Kidney glomerular epithelial cell (primary cell): ENCODE measurements at places on chromosomes 5 and 9.

- no peak for DNase-seq
Observed at GRCh38 chr5:25448646-25449045, 803.9 kb upstream of the CDH10 start.

- no peak for DNase-seq
Observed at GRCh38 chr5:76754668-76755078, 38.7 kb downstream of the F2R start.

DNA sequence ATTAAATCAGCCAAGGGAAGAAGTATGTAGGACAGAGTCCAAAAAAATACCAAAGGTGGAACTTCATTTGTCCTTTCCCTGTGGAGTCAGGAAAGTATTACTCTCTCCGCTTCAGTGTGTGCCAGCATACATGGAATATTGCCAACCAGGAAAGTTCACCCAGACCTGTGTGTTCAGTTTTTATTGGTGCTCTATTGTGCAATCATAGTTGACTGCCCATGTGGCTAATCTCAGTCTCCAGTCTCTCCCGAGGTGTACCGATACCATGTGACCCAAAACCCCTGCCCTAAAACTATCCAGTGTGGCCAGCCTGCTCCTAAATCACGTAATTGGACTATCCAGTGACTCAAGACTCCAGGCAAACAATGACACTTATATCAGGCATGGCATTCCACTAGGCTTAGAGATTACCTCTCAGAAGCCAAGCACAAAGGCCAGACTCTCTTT, 38.8 kb downstream of the NFX1 start:
- DNase-seq = peak; percentile 99

DNA sequence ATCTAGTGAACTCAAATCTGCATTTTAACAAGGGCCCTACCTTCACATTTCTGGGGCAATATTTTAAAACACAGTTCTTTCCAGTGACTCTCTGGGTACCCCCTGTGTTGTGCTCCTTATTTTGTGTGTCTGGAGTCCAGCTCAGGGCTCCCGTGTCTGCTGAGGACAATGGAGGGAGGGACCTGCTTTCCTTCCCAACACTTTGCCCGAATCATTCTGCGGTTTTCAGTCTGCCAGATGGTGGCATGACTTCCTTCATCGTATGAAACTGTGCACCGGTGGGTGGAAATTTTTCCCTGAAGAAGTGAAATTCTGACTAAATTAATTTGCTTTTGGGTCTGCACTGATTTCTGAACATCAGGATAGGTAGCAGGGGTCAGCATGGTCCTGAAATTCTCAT, 153.6 kb upstream of the CD180 start:
- DNase-seq = no peak

GRCh38 chr5:13212886-13213285, 731.6 kb downstream of the DNAH5 start:
- DNase-seq = no peak

- no peak for DNase-seq
Observed at GRCh38 chr9:133201424-133202144, 7.5 kb downstream of the OBP2B start.

DNA sequence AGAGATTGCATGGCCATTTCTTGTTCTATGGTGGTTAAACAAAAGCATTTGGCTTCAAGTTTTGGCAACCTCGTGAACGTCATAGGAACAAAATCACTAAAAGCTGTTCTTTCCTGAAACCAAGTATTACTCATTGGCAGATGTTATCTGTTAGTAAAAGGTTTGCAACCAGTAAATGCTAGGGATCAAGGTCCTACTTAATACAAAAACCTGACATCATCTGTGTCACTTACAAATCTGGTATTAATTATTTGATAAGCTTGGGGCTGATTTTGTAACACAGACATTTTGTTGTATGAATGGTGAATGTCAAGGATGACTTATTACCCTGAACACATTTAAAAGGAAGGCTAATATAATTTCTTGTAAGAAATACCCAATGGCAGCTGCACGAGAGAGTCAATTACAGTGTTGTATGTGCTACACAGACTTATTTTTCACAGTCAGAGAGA, 486.4 kb upstream of the ZNF608 start:
- DNase-seq = no peak

- peak; percentile 75 for DNase-seq
Observed at GRCh38 chr5:34474573-34475021, 181.5 kb upstream of the RAI14 start.

DNA sequence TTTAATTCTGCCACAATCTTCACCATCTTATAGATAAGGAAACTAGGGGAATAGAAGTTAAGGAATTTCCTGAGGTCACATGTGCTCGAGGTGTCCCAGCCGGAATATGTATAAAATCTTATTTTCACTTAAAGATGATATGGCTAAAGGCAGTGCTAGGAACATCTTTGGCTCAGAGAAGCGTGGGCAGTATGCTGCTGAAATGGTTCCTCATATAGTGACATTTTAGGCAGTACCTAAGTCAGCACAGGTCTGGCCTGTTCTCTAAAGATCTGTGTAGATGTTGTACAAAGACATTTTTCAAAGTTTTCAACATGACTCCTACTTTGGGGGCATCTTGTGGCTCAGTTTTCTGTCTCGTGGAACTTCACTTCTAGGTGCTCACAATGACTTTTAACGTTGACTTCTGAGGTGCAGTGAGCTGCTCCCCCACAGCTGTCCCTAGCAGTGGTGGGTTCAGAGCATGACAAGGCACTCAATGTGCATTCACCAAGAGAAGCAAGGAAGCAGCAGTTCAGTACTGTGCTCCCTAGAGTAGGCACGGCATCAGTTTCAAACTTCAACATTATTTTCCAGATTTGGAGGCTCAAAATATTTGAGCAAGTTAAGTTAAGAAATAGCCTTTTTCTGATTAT, 40.3 kb downstream of the TNFAIP8 start:
- DNase-seq = no peak

DNA sequence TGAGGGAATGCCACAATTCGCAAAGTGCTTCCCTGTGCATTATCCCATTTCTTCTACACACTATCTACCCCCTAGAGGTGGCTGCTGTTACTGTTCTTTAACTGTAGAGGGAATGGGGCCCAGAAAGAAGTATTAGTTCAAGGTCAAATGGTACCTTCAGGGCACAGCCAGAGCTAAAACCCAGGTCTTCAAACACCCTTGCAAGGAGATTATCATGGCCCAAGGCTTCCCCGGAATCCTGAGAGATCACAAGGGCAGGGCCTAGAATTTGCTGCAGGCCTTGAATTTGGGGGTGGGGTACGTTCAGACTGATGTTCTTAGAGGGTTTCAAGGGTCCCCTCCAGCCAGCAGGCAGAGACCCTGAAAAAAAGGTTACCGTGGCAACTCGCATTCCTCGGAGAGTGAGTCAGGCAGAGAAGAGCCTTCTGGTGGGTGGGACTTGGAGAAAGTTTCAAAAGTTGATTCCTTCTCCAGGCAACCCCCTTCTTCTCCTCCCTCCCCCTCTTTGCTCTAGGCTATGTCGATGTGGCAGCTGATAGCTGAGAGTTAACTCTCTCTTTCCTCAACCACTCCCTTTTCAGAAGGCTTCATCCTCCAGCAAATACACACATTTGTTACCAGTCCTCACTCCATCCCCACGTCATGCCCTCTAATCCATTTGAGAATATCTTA, 1.9 kb downstream of the SPARC start:
- DNase-seq = peak; percentile 87

DNA sequence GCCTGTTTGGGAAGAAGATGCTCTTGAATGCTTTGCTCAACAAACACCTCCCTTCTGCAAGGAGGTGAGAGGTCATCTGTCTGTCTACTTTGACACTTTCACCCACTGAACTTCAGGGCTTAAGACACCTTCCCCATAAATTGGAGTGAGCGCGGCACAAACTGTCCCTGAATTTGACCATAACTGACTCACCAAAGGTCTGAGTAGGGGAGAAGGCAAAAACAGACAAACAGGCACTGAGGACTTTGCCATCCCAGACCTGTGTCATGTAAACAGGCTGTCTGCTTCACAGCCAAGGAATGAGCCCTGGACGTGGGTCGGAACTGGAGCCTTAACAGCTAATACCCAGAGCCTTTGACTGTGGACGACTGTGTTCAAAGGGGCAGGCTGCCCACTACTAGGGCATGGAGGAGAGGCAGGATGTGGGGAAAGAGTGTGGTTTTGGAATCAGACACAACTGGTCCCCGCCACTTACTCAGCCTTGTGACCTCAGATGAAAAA, 320.9 kb upstream of the KLF4 start:
- no peak for DNase-seq

DNA sequence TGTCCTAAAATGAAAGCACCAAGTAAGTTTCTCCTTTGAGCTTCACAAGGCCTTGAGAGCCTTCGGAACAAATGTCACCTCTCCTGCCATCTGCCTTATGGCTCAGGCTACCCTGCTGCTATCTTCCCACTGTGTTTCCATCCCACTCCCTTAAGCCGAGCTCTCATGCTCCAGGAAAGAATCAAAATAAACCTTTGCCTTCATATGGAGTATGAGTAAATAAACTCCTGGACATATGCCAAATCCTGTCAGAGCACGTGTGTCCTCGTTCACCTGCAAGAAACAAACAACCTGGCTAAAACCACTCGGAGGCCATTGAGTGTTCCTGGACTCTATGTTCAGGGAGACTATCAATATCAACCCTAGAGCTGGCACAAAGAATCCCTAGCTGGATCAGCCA, 122.3 kb upstream of the CCDC112 start:
- DNase-seq = no peak

DNA sequence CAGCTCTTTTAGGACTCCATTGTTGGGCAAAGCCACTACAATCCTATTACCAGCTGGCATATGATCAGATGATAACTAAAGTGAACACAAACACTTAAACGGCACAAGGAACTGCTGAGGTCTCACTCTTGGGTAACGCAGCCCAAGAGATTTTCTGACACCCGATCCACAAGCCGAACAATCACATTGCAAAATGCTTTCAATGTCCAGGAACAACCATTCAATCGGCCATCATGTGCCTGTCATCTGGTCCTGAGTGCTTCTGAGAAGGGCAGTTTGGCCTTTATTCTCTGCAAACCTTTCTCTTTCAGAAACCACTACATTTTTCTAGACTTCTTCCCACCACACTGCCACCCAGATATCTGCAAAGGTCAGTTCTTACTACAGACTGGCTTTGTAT, 283.1 kb downstream of the GLIS3 start:
- no peak for DNase-seq

- DNase-seq = no peak
Observed at GRCh38 chr5:164593982-164594381, 1088.6 kb downstream of the MAT2B start.
